ENCODE measurements at places on chromosomes 12 and 14.
A peak's percentile ranks its signal among the peaks of the same experiment; 100 is the strongest.

- no peak for DNase-seq
These were observed 135.3 kb downstream of the SMOC1 start for GRCh38 chr14:70014406-70015095.

DNA sequence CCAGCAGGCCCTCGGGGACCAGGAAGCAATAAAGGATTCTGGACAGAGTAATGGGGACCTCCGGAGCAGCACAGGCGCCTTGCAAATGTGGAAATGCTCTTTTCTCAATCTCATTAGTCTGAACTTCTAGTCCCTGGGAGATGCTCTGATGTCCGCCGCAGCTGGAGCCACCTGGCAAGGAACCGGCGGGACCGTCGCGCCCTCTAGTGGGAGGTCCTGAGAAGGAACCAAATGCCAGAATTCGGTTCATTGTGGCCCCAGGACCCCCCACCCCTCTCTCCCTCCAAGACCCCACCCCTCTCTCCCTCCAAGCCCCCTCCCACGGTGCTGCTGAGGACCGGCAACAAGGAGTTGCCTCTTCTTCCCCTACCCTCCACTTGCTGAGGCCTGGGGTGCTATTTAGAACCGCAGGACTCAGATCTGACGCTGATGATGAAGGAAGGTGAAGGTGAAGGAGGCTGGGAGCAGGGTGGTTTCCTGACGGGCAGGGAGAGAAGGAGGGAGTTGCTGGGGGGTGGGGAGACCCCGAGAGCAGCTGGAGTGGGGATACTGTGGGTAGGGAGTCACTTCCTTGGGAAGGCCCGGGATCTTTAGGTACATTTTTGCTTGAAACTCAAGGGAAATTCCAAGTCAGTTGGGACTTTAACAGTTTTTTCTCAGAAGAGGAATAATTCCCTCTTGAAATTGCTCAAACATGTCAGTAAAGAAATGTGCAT lies 42.5 kb downstream of the SMIM41 start:
- peak; percentile 48 for DNase-seq

DNA sequence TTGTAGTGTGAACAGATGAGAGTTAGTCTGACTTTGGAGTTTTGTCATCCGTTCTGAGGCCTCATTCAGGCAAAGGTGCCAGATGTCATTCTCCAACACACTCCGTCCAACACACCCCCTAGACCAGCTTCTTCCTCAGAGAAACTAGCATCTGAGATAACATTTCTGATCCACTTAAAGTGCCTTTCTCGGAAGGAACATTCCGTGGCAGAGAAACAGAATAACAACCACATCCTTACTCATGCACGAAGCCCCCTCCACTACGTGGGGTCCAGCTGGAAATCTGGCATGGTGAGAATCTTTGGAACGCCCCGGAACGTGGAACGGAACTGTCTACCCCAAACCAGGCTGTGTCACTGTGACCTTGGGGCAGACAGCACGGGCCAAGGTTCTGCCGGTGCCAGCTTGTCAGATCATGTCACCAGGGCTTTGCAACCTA lies 17.0 kb upstream of the BCL7A start:
- no peak for DNase-seq

GRCh38 chr14:99377951-99378350 lies 102.7 kb downstream of the SETD3 start:
- DNase-seq = no peak

DNA sequence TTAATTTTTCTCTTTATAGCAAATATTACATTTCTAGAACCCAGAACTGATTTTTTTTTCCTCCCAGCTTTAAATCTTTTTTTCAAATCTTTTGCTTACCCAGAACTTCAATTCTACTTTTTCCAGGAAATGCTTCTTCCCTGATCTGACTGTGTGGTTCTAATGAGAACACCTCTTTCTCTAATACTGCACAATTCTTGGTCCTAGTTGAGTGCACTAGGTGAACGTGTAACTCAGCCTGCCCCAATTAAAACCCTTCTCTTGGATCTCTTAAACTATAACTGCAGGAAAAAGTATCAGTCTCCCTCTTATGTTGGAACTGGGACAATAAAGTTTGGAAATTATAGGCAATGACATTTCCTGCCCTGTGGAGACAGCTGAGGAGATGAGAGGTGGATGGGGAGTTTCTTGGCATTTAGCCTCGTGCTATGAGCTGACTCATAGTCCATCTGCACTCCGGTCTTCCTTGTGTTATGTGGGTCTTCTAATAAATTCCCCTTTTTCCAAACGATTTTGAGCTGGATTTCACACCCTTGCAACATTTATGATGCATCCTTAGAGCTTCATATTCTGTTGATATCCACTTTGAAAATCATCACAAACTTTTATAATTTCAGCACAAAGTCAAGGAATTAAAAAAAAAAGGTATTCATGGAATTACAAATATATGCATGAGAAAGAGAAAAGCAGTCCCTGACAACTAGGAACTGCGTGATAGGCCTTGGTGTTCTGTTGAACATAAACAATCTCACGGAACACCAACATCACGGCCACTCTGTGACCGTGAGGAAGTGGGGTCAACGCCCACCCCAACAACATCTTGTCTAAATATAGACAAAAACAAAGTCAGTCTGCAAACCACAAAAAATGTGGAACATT lies 52.4 kb downstream of the BRMS1L start:
- DNase-seq = no peak

DNA sequence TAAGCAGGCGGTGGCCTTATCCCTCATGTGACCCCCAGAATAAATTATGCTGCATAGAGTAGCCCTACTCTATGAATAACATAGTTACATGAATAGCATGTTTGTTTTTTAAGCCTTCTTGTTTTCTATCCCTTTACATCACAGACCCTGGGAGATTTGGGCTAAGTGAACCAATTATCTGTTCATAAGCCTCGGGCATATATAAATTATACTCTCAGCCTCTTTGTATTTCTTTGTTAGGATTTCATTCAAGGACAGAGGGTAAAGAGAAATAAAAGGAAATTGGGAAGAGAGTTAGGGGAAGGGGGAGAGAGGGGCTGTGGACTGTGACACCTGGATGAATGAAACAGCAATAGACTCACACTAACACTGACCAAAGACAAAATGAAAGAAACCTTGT lies 35.3 kb upstream of the RTRAF start:
- no peak for DNase-seq

DNA sequence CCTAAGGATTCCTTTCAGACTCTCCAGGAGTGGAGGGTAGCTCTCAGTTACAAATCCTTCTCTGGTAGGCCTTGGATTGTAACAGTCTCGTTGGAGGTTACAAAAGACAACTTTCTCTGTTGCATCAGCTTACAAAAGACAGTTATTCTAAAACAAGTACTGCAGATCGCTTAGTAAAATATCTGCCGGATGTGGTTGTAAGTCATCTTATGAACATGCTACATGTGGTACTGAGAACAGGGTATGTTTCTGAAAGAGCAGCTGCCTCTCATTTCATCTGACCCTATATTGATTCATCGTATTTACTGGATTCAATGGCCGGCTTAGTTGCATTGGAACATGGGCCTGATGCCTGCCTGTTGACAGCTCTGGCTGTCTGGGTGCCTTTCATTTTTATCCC lies 157.4 kb downstream of the PTCSC3 start:
- DNase-seq = no peak

DNA sequence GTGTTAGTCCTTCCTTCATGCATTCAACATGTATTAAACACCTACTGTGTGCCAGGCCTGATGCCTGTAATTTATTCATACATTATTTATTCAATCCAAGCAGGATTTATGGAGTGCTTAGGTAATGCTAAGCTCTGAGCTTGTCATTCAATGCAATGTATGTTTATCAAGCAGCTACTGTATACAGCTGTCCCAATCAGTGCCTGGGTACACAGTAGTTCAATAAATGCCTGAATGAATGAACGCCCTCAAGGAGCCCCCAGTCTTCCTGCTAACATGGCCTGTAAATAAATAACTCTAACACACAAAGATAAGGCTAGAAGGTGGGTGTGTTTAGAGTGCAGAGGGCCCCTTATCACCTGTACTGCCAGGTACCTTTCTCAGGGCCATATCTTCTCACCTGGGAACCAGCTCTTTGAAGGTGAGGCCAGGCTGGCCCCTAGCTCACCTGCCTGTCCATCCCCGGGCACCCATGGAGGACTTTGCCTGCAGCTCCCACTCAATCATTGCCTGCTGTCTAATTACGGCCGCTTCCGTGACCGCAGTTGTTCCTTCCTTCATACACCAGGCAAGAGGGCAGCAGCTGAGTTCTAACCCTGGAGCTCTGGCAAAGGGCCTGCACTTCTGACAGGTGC lies 20.0 kb upstream of the KDM2B start:
- DNase-seq = no peak

- DNase-seq = no peak
These were observed 25.1 kb downstream of the ANKS1B start for GRCh38 chr12:99959549-99960170.

GRCh38 chr14:68984686-68985085 lies 5.6 kb upstream of the ACTN1 start:
- no peak for DNase-seq

GRCh38 chr12:22229652-22230279 lies 104.7 kb downstream of the ST8SIA1 start:
- no peak for DNase-seq

- DNase-seq = no peak
These were observed 164.4 kb downstream of the TSPAN9 start for GRCh38 chr12:3241621-3242020.

- no peak for DNase-seq
These were observed 76.5 kb downstream of the TGFB3 start for GRCh38 chr14:75905147-75905904.
